HCT116 (cell line): ENCODE measurements at places on chromosomes 11 and 22. TPM values are rescaled to one million over a fixed set of nuclear protein-coding genes. Genes with fewer than 3 reads are reported as not detected.

DNA sequence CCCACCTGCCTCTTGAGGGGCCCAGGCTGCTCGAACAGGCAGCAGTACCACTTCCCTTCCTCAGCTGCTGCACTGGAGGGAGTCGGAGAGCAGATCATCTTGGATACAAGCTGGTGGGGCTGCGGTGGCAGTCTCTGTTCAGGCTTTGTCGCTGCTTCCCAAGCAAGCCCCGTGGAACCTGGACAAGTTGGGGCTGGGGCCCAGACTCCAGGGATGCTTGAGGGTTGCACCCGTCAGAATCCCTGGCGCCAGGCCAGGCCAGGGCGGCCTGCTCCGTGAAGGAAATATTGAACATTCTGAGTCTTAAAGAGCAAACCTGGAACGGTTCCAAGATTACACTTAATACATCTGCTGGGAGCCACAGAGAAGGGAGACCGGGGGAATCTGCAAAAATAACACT, 310.1 kb upstream of the SORL1-AS1 start:
- no peaks in the 10 kb centered on the region for H3K4me1 ChIP-seq
- no peak overlapping the region for H3K4me3 ChIP-seq
- H3K27me3 ChIP-seq: no peaks in the 10 kb centered on the region
- H3K36me3 ChIP-seq: no peaks in the 10 kb centered on the region
- DNase-seq: no peak
- H3K27ac ChIP-seq: no peak overlapping the region

DNA sequence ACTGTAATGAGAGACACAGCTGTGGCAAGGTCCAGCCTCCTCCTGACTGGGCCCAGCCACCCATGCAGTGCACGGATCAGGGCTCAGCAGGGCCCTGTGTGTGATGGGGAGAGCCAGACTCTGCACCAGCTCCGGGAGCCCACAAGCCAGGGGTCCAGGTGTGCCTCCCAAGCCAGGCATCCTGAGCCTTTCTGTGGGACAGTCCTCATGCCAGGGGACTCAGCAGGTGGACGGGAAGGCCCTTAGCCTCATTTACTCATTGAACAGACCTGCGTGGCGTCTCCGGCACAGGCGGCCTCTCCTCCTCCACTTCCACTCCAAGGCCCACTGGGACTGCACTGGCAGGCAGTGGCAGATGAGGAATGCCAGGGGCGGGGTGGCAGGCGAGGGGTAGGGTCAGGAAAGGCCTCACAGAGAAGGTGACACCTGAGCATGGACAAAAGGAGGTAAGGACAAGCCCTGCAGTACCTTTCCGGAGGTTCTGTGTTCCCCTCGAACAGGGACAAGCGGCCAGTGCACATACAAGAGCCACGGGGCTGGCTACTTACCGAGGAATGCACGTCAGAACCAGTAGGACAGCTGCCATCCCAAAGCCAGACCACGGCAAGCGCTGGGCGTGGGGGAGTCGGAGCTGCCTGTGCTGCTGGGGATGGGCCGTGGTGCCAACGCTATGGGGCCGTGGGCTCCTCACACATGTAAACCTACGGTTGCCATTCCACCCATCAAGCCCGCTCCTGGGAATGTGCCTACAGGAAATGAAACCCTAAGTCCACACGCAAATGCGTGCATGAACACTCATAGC, 52.7 kb downstream of the IGF2 start:
- no peaks in the 10 kb centered on the region for H3K36me3 ChIP-seq
- no peaks in the 10 kb centered on the region for H3K4me1 ChIP-seq
- DNase-seq: no peak
- H3K4me3 ChIP-seq: no peak overlapping the region

Gene PANX2
- 8.0 TPM for total RNA-seq

Gene TTC36
- total RNA-seq: 0.47 TPM

DNA sequence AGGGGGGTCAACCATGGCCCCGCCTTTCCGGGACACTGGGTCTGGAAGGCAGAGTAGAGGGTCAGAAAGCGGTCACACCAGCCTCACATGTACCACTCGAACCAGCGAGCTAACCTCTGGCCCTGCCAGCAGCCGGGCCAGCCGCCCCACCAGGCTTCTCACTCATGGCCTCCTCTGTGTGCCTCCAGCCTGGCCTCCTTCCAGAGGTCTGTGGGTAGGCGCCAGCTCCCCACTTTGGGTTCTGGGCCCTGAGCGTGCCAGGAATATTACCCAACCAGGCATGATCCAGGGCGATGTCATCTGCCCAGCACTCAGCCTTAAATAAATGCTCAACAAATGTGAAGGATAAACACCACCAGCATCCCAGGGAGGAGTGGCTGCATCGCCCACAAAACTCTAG, 5.8 kb downstream of the SCUBE1 start:
- no peaks in the 10 kb centered on the region for H3K4me1 ChIP-seq
- no peak overlapping the region for H3K27ac ChIP-seq
- H3K4me3 ChIP-seq: no peak overlapping the region
- 0 out of 2 replicates have a peak, but pooled peaks cover 2% of the 10 kb centered on the region for H3K27me3 ChIP-seq
- H3K36me3 ChIP-seq: no peaks in the 10 kb centered on the region

GRCh38 chr11:21088930-21089329, 419.5 kb downstream of the NELL1 start:
- no peak for DNase-seq
- H3K4me1 ChIP-seq: no peaks in the 10 kb centered on the region
- no peaks in the 10 kb centered on the region for H3K36me3 ChIP-seq

- H3K27ac ChIP-seq: no peak overlapping the region
- DNase-seq: no peak
- no peaks in the 10 kb centered on the region for H3K36me3 ChIP-seq
- no peaks in the 10 kb centered on the region for H3K4me1 ChIP-seq
Measured at GRCh38 chr11:83319346-83319745, 33.2 kb upstream of the CCDC90B start.

Gene CECR2
- 6.0 TPM for total RNA-seq

- H3K4me3 ChIP-seq: no peak overlapping the region
- no peaks in the 10 kb centered on the region for H3K27me3 ChIP-seq
- no peak for DNase-seq
- H3K27ac ChIP-seq: no peak overlapping the region
- peaks cover 13% of the 10 kb centered on the region; the same call in 1 of the 2 replicates for H3K4me1 ChIP-seq
Measured at GRCh38 chr11:10397226-10397987, 57.7 kb upstream of the AMPD3 start.

Gene APOA5
- 0.12 TPM for total RNA-seq

DNA sequence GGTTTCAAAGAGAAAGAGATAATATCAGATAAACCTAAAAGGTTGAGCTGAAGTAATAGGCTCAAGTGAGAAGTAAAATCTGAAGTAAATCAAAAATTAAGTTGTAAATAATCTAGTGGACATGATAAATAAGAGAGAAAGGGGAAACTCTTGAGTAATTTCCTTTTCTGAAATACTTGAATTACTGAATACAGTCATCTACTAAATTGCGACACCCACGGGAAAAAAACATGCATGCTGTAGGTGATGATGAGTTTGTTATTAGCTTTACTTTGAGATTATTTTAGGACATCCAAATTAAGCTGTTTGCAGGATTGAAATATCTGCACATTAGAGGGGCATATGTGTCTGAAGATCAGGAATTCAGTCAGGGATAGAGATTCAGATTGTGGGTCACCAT, 50.0 kb upstream of the CARD18 start:
- no peak for DNase-seq
- H3K36me3 ChIP-seq: no peaks in the 10 kb centered on the region
- H3K27ac ChIP-seq: no peak overlapping the region
- H3K27me3 ChIP-seq: no peaks in the 10 kb centered on the region
- H3K4me1 ChIP-seq: no peaks in the 10 kb centered on the region

Gene GAL
- 83.1 TPM for total RNA-seq

DNA sequence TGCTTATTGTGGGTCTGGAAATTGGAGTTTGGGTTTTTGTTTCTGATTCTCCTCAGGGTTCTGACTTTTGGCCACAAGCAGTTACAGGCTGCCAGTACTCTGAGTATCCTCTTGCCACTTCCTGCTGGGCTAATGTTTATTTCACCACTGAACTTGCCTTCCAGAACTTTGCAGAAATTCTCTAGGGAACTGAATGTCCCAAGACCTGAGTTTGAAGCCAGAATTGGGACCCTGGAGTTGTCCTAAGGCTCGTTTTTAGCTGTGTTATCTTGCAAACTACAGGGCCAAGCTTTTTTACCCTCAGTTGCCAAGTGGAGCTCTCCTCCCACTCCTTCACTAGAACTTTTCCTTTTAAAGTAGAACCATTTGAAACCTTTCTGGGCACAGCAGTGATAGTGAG, 89.9 kb downstream of the FAT3 start:
- DNase-seq: no peak
- no peaks in the 10 kb centered on the region for H3K4me1 ChIP-seq
- H3K27me3 ChIP-seq: no peaks in the 10 kb centered on the region

- no peak overlapping the region for H3K27ac ChIP-seq
- H3K4me3 ChIP-seq: no peak overlapping the region
- DNase-seq: no peak
- no peaks in the 10 kb centered on the region for H3K27me3 ChIP-seq
- H3K36me3 ChIP-seq: no peaks in the 10 kb centered on the region
Measured at GRCh38 chr11:68146010-68146540, 24.9 kb upstream of the CHKA start.

Gene SCN3B
- total RNA-seq: 0.05 TPM

DNA sequence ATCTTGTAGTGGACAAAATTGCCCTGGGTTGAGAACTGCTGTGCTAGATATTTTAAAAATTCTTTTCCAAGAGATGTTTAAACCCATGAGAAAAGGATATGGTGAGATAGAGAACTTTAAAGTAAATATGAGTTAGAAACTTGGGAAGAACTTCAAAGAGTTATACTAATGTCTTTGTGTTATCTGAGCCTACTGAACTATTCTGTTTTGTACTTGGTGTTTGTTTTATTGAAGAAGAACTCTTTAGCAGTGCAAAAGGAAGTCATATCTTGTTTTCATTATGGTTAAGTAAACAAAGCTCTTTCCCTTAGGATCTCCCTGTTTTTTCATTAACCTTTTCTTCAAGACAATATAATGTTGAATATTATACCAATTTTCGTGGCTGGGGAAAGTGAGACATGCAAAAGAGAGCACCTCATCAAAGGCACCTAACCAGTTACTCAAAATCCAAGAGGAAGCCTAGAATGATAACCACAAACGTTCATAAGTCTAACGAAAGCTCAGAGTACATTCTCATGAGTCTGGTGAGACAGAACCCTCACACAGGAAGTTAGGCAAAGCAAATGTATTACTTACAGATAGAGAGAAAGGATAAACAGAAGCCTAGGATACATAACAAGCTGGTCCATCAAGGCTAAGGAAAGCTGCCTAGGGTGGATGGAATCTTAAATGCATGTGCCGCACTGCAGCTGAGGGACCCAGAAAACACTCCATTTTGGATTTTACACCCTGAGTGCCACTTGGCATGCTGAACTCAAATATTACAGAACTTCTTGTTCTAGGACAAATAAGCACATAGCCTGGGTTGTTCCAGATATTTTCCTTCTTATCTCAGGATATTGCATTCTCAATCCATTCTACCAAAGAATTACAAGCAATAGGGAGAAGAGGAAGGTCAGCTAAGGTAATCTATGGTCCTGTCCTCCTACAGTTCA, 112.5 kb upstream of the ANO3 start:
- H3K36me3 ChIP-seq: no peaks in the 10 kb centered on the region
- H3K27ac ChIP-seq: no peak overlapping the region
- no peaks in the 10 kb centered on the region for H3K27me3 ChIP-seq
- no peaks in the 10 kb centered on the region for H3K4me1 ChIP-seq

Gene TMEM191B
- 2.1 TPM for total RNA-seq

Gene PATE2
- not detected for total RNA-seq

GRCh38 chr11:112884012-112884767, 77.0 kb upstream of the NCAM1 start:
- H3K27ac ChIP-seq: no peak overlapping the region
- H3K4me3 ChIP-seq: no peak overlapping the region
- no peak for DNase-seq
- no peaks in the 10 kb centered on the region for H3K36me3 ChIP-seq
- H3K4me1 ChIP-seq: no peaks in the 10 kb centered on the region

Gene MYO7A
- total RNA-seq: 1.8 TPM
